ENCODE measurements at places on chromosomes 7 and 10.

DNA sequence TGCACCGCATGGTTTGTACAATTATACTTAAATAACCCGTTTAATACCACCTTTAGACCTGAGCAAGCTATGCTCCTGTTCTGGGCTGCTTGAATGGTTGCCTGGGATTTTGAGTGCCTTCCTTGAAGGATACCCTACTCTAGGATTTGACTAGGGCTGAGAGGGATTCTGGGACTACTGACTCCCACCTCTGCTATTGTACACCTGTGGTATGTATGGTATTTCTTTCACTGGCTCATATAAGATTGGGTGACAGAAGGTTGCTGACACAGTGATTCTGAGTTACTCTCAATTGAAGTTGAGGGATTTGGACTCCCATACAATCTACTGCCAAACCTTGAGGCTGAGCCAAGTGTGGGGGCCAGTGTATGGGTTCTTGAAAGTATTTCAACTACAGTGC lies 494.4 kb upstream of the SEMA3D start:
- DNase-seq = no peak

- DNase-seq = no peak
Observed at GRCh38 chr10:46079831-46080585, 33.9 kb upstream of the MSMB start.

- DNase-seq = no peak
Observed at GRCh38 chr10:70232155-70232858, 922 bp downstream of the PPA1 start.

DNA sequence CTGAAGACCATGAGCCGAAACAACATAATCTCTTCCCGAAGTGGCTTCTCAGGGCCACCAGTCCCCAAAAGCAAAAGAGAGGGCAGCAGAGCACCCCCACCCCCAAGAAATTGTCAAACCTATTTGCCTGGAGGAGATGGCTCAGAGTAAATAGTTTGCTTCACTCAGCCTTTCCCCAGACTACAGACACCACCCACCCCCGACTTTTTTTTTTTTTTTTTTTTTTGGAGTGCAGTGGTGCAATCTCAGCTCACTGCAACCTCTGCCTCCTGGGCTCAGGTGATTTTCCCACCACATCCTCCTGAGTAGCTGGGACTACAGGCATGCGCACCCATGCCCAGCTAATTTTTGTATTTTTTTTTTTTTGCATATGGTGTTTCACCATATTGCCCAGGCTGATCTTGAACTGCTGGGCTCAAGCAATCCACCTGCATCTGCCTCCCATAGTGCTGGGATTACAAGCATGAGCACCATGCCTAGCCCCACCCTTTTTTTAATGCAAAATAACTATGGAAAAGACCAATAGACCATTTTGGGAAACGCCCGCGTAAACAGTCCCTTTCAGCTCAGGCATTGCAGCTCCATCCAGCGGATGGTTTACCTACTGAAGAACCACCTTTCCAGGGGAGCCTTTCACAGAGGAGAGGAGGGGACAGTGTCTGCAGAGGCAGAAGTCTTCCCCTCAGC lies 9.7 kb downstream of the ZMIZ1 start:
- DNase-seq = no peak

DNA sequence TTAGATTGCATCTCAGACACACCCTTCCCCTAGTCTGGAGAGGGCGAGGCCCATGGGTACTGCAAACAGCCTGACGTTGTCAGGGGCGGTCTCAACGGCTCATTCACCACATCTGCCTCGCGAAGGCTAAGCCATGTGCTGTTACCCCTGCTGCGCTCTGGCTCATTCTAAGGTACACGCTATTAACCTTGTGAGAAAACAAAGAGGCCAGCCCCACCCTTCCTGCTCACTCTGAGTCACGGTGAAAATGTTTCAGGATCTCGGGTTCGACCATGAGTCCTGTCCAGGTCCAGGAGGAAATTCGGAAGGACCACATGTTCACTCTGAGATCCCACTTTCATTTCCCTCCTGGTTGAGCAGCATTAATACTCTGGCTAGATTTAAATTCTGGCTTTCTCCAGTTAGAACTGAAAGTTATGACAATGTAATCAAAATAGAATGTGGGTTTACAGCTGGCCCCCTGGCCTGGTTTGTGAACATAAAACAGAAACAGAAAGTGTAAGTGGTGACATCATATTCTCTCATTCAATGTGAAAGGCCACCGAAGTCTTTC lies 55.2 kb downstream of the EGFR start:
- no peak for DNase-seq

GRCh38 chr10:66209025-66209424 lies 716.8 kb upstream of the LRRTM3 start:
- no peak for DNase-seq

DNA sequence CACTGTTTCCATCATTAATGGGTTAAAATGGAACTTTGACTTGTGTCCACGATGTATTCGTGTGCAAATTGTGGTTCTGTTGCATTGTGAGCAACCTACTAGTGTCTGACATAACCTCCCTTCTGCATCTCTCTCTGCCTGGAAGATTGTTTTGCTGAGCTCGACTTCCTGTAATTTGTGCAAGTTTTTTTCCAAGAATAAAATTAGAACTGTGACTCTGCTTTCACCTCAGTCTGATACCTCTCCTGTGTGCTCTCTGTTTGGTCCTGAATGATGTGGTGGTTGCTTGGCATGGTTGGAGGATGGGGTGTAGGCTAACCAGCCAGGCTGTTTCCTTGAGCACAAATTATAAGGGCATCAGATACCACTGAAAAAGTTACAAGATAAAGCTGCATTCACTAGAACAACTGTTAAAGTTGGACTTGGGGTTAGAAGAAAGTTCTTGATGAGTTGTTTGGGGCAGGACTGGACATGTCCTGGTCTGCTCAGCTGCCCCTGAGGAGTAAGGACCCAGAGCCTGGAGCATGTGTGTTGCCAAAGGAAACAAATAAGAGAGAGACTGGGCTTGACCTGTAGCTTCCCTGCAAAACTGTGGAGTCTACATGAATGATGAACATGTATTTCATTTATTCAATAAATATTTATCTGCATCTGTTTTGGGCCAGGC lies 1.9 kb upstream of the VOPP1 start:
- DNase-seq = no peak

GRCh38 chr7:49060743-49061142 lies 136.4 kb downstream of the CDC14C start:
- no peak for DNase-seq

- no peak for DNase-seq
Observed at GRCh38 chr10:108688314-108688713, 1235.0 kb downstream of the XPNPEP1 start.
